ENCODE measurements at places on chromosomes 11 and 22.

GRCh38 chr11:7525424-7525823 lies 11.6 kb downstream of the PPFIBP2 start:
- DNase-seq, result no peak

DNA sequence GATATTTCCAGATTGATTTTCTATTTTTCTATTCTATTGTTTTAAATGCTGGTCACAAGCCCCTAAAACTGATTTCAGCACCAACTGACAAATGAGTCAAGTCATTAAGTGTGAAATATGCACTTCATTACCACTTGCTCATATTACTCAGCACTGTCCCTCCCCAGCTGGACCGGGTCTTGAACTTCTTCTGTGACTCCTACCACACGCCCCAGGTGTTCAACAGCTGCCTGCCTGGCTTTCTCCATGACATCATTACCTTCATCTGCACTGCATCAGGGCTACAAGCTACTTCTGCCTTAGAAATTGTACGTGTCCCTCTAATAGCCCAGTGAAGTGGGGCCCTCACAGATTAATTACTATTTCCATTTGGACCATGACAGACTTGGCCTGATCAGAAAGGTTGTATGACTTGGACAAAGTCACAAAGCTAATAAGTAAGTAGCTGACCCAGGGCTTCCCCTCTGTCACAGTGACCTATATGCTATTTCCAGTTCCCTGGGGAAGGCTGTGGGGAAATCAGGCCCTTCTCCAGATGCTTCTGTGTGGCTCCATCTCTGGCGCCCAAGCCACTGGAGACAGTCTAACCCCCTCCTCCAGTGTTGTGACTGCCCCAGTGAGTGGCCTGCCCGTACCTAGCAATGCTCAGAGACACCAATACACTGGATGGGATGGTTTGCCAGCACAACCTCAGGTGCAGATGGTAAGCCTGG lies 18.1 kb downstream of the TBC1D10A start:
- DNase-seq, result no peak

DNA sequence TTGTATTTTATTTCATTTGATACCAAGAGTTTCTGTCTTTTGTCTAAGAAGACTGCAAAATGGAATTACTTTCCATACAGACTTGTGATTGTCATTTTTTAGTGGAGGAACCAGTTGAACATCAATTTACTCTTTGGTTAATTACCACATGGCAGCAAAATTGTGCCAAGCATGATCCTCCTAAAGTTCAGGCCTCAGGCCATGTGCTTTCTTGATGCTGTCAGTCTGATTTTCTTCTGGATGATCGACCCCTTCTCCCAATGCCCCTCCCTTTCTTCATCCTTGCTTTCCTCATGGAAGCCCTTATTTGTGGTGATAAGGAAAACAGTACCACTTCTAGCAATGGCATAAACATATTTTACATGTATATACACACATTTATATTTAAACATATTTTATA lies 76.2 kb downstream of the SVIP start:
- no peak for DNase-seq

DNA sequence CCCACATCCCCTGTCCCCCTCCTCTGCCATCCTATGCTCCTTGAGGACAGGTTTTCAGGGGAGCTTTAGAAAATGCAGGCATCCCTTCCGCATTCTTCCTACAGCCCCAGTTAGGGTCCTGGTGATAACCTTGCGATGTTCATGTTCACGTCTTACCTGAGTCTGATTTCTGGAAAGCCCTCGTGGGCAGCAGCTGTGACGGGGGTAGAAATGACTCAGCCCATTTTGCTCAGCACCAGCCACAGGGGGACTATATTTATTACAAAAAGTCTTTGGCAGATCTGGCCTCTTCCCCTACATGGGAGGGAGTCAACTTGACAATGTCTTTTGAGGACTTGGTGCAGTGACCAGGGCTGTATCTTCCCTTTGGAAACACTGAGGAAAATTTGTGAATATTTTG lies 12.3 kb downstream of the PKNOX2 start:
- no peak for DNase-seq

- DNase-seq, result no peak
Measured at GRCh38 chr11:122069707-122070360, 46.2 kb downstream of the BLID start.

GRCh38 chr22:41793871-41794270 lies 6.6 kb upstream of the CCDC134 start:
- no peak for DNase-seq

DNA sequence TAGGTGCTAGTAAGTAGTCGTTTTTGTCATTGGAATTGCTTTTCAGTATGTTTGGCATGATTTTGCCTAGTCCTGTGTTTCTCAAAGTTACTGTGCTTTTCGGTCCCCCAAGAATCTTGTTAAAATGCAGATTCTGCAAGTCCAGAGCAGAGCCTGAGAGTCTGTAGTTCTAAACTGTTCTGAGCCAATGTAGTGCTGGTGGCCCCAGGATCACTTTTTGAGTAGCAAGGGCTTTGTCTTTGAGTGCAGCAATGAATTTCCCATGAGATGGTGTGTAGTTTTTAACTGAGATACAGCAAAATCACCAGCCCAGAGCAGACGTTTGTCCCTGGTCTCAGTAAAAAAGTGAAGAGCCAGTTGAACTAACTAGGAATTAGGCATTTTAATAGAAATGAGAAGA lies 122.4 kb downstream of the NCAM1 start:
- no peak for DNase-seq

DNA sequence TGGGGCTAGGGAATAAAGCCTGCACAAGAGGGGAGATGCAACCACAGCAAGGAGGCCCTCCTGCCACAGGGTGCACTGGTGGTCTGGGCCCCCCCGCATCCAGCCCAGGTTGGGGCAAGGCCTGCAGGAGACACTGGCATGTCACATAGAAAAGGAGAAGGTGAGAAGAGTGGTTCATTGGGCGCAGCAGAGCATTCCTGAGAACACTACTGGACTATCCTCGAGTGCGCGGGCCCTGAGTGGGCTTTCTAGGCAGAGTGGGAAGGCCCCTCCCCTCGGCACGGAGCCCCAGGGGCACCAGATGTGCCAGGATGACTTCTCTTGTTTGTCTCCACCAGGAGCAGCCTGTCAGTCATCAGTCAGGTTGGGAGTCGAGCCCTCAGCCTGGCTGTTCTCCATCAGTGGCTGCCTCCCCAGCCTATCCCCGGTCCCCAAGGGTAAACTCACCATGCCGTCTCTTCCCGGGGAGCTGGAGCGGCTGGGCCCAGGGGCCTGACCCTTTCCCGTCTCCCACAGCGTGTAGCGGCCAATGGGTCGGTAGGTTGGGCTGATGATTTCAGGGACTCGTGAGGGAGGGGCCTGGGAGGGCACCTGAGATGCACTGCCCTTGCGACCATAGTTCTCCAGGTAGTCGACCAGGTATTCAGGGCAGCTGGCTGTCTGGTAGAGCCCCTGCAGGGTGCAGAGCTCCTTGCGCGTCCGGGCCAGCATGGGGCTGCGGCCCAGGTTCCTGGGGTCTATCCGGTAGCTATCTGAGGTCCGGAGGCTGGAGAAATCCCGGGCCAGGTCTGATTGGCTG lies 9.0 kb downstream of the USP2 start:
- no peak for DNase-seq

- DNase-seq, result no peak
Measured at GRCh38 chr11:78432058-78432515, 14.5 kb upstream of the GAB2 start.

- DNase-seq, result no peak
Measured at GRCh38 chr11:94790661-94791180, 22.6 kb downstream of the AMOTL1 start.

GRCh38 chr11:12854297-12854661 lies 154.8 kb upstream of the RASSF10 start:
- DNase-seq, result no peak

- no peak for DNase-seq
Measured at GRCh38 chr11:67311051-67311555, 7.8 kb downstream of the SSH3 start.

- DNase-seq, result no peak
Measured at GRCh38 chr11:110505528-110506284, 76.0 kb downstream of the FDX1 start.

DNA sequence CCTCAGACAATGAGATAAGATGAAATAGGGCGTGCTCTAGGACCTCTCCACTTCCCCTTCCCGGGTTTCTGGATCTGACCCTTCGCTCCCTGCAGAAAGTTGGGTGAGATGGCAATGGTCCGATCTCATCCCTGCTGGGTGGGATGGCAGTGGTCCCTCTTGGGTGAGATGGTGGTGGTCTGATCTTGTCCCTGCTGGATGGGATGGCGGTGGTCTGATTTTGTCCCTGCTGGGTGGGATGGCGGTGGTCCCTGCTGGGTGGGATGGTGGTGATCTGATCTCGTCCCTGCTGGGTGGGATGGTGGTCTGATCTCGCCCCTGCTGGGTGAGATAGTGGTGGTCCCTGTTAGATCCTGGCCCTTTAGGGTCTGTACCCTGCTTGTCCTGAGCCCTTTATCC lies 21.3 kb downstream of the ST14 start:
- DNase-seq, result no peak

DNA sequence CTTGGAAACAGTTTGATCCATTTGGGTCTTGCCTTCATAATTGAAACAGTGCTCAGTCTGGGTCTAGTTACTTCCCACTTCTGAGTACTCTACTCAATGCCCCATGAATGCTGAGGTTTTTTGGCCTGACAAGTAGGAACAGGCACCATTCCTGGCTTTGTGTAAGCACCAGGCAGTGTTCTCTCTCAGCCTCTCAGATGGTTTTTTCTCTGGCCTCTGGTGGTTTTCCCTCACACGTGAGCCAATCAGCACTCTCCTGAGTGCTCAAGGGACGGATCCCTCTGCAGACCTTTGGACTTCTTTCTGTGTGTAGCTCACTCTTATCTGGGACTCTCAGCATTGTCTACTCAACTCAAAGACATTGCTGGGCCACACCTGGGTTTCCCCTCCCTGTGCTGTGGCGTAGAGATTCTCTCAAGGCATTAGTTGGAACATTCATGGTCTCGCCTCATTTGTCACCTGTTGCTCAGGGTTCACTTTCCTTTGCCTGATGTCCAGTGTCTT lies 21.3 kb downstream of the SIK2 start:
- DNase-seq, result no peak

- DNase-seq, result peak; percentile 20
Measured at GRCh38 chr22:19579115-19579811, 55.1 kb upstream of the CLDN5 start.

- DNase-seq, result no peak
Measured at GRCh38 chr22:18077087-18077638, 627 bp upstream of the PEX26 start.

DNA sequence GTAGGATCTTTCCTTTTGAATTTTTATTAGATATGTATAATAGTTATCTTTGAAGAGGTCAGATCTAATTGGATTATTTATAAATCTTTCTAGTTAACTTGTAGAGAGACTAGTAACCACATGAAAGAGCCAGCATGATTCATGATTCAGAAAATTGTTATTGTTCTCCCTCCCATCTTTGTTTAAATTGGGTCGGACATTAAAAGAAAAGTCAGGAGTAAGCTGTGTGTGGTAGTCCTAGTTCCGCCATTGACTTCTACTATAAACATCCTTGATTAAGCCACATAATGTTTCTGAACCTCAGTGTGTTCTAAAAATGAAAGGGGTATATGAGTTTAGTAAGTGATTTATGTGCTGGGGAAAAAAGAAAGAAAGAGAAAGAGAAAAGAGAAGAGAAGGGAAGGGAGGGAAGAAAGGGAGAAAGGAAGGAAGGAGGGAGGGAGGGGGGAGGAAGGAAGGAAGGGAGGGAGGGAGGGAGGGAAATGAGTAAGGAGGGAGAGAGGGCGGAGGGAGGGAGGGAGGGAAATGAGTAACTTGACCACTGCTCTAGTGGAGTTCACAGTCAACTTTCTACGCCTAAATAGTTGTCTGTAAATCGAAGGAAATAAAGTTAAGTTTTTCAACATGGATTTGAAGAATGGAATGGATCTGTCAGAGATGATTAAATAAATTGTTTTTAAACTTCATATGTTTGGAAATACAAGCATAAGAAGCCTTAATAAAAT lies 32.9 kb downstream of the SIK2 start:
- no peak for DNase-seq

GRCh38 chr22:45930324-45930723 lies 46.6 kb downstream of the WNT7B start:
- no peak for DNase-seq

- DNase-seq, result no peak
Measured at GRCh38 chr11:105689631-105690030, 79.8 kb downstream of the GRIA4 start.

GRCh38 chr11:123690485-123690884 lies 36.1 kb upstream of the SCN3B start:
- no peak for DNase-seq

- no peak for DNase-seq
Measured at GRCh38 chr11:13278609-13279486, 1.3 kb downstream of the BMAL1 start.

DNA sequence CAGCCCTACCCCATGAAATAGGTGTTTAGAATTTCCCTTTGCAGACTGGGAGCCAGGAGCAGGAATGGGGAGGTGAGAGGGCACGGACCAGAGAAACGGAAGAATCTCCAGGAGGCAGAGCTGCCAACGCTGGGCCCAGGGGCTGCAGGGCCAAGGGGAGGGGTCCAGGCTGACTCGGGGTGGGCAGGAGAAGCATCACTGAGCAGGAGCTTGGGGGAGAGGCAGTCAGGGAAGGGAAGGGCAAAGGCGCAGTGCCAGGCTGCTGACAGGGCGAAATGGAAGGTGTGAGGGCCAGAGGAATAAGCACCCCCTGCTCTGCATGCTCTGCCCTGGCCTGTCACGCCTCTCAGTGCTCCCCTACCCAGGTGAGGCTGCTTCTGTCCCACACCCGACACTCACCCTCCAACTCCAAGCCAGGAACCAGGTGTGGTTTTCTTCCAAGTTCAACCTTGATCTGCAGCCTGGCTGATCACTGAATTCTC lies 14.5 kb downstream of the LRRC32 start:
- DNase-seq, result no peak

- no peak for DNase-seq
Measured at GRCh38 chr11:129041611-129042018, 98.9 kb upstream of the TP53AIP1 start.

- DNase-seq, result no peak
Measured at GRCh38 chr11:68904248-68904847, 657 bp downstream of the IGHMBP2 start.

- no peak for DNase-seq
Measured at GRCh38 chr22:49583341-49583740, 244.3 kb downstream of the BRD1 start.

- DNase-seq, result no peak
Measured at GRCh38 chr11:102879801-102880200, 5.0 kb upstream of the MMP12 start.

All from GDM1 (cell line).